ENCODE measurements at places on chromosomes 3 and 15.
A peak's percentile ranks its signal among the peaks of the same experiment; 100 is the strongest.

DNA sequence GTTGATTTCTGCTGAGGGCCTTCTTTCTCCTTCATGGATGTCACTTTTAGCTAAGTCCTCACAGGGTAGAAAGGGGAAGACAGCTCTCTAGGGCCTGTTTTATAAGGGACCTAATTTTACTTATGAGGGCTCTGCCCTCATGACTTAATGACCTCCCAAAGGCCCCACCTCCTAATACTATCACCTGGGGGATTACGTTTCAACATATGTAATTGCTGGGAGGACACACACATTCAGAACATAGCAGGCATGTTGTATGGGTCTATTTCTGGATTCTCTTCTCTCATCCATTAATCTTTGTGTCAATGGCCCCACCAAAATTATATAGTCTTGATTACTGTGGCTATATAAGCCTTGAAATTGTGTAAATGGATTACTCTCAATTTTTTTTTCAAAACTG, 255.0 kb downstream of the CLSTN2 start:
- no peak for DNase-seq
- no peaks in the 10 kb centered on the region for H3K27me3 ChIP-seq
- H3K27ac ChIP-seq, result no peak overlapping the region
- H3K4me3 ChIP-seq, result no peak overlapping the region
- H3K36me3 ChIP-seq, result no peaks in the 10 kb centered on the region
- no peaks in the 10 kb centered on the region for H3K4me1 ChIP-seq

GRCh38 chr3:195563317-195563716, 20.2 kb upstream of the PPP1R2 start:
- H3K27me3 ChIP-seq, result peaks cover 3% of the 10 kb centered on the region
- H3K4me3 ChIP-seq, result no peak overlapping the region
- H3K27ac ChIP-seq, result no peak overlapping the region
- H3K36me3 ChIP-seq, result no peaks in the 10 kb centered on the region
- peaks cover 12% of the 10 kb centered on the region for H3K4me1 ChIP-seq

- peak overlapping the region; percentile 62 for H3K4me3 ChIP-seq
- H3K27me3 ChIP-seq, result no peaks in the 10 kb centered on the region
- H3K27ac ChIP-seq, result peak overlapping the region; percentile 79
- no peaks in the 10 kb centered on the region for H3K36me3 ChIP-seq
These were observed 35.5 kb upstream of the PLCL2 start for GRCh38 chr3:16849229-16849628.

GRCh38 chr15:46892621-46893160, 824.6 kb upstream of the SEMA6D start:
- no peaks in the 10 kb centered on the region for H3K27me3 ChIP-seq
- no peak for DNase-seq
- no peak overlapping the region for H3K4me3 ChIP-seq
- H3K27ac ChIP-seq, result no peak overlapping the region
- no peaks in the 10 kb centered on the region for H3K36me3 ChIP-seq
- no peaks in the 10 kb centered on the region for H3K4me1 ChIP-seq

- H3K4me3 ChIP-seq, result no peak overlapping the region
- no peak overlapping the region for H3K27ac ChIP-seq
- H3K27me3 ChIP-seq, result no peaks in the 10 kb centered on the region
- DNase-seq, result peak; percentile 12
- no peaks in the 10 kb centered on the region for H3K36me3 ChIP-seq
These were observed 23.5 kb downstream of the DNAH1 start for GRCh38 chr3:52339612-52340011.

GRCh38 chr3:125200731-125201139, 11.8 kb downstream of the SLC12A8 start:
- H3K4me1 ChIP-seq, result peaks cover 5% of the 10 kb centered on the region
- H3K36me3 ChIP-seq, result no peaks in the 10 kb centered on the region
- H3K4me3 ChIP-seq, result no peak overlapping the region
- DNase-seq, result no peak
- no peak overlapping the region for H3K27ac ChIP-seq

- no peaks in the 10 kb centered on the region for H3K36me3 ChIP-seq
- peaks cover 6% of the 10 kb centered on the region for H3K4me1 ChIP-seq
- H3K27me3 ChIP-seq, result peaks cover 4% of the 10 kb centered on the region
- H3K4me3 ChIP-seq, result no peak overlapping the region
These were observed 69.4 kb downstream of the MCF2L2 start for GRCh38 chr3:183359036-183359435.

- H3K4me1 ChIP-seq, result no peaks in the 10 kb centered on the region
- no peak overlapping the region for H3K27ac ChIP-seq
- no peaks in the 10 kb centered on the region for H3K27me3 ChIP-seq
- H3K36me3 ChIP-seq, result no peaks in the 10 kb centered on the region
- H3K4me3 ChIP-seq, result no peak overlapping the region
These were observed 289.4 kb upstream of the IGF1R start for GRCh38 chr15:98358971-98359370.

GRCh38 chr15:25844981-25845680, 18.0 kb downstream of the ATP10A start:
- H3K27me3 ChIP-seq, result peaks cover 4% of the 10 kb centered on the region
- H3K4me1 ChIP-seq, result peaks cover 80% of the 10 kb centered on the region
- no peak for DNase-seq
- peak overlapping the region; percentile 96 for H3K27ac ChIP-seq

- H3K27ac ChIP-seq, result no peak overlapping the region
- H3K4me3 ChIP-seq, result no peak overlapping the region
- no peaks in the 10 kb centered on the region for H3K4me1 ChIP-seq
- no peaks in the 10 kb centered on the region for H3K36me3 ChIP-seq
These were observed 23.5 kb upstream of the PAQR5 start for GRCh38 chr15:69275074-69275670.

DNA sequence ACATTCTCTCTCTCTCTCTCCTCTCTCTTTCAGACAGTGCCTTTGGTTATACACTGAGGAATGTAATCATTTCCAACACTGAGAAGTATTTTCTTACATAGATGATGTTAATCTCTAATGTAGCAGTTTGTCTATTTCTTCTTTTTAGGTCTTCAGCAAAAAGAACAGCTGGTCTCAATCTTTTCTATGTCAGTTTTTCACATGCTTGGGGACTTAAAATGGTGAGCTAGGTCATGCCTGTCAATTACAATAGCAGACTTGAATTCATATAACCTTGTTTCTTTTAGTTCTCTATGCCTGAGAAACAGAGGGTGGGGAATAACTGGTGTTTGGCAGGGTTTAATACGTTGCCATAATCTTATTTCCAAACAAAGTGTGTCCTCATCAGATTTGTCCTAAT, 786.2 kb downstream of the SQOR start:
- H3K27me3 ChIP-seq, result no peaks in the 10 kb centered on the region
- DNase-seq, result no peak
- no peak overlapping the region for H3K27ac ChIP-seq
- H3K4me3 ChIP-seq, result no peak overlapping the region
- H3K36me3 ChIP-seq, result no peaks in the 10 kb centered on the region
- H3K4me1 ChIP-seq, result no peaks in the 10 kb centered on the region

DNA sequence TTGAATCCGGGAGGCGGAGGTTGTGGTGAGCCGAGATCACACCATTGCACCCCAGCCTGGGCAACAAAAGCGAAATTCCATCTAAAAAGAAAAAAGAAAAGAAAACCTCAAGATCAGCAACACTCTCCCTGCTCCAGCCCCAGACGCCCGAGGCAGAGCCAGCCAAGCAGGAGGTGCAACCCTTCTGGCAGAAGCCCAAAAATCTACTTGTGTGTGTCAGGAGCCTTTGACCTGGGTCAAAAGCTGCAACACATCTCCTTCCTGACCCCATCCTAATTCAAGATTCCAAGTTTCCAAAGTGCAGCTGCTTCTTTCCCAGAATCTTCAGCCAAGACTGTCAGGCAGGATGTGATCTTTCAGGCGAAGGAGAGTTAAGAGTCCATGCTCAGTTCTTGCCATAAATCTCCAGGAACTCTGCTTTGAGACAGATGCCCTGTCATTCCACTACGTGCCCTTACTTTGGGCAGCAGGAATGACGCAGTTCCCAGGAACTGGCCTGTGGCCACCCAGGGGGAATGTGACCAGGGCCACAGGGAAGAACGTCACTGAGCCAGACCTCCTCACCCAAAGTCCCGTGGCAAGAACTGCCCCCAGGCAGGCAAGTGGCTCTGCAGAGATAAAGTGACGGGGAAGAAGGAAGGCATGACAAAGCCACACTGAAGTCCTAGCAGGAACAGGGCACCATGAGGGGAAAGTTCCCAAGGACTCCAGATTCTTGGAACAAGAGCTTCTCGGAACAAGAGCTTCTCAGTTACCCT, 39.4 kb downstream of the SH3BP5 start:
- no peak overlapping the region for H3K4me3 ChIP-seq
- no peak for DNase-seq
- H3K27ac ChIP-seq, result peak overlapping the region; percentile 18

DNA sequence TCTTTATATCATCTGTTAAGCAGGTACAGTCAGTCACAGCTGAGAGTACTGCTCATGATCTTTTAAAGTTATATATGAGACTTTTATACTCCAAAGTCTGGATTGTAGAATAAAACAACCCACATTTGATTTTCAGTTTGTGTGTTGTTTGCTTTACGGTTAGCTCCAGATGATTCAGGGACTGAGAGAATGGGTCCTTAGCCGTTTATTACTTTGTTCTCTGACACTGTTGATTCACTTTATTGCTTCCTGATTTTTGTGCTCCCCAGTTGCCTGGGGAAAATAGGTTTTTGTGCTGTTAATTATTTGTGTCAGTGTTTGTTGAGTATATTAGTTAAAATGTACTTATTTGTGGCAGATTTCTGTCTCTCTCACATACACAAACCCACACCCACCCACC, 8.6 kb upstream of the EBLN2 start:
- no peaks in the 10 kb centered on the region for H3K27me3 ChIP-seq
- H3K4me1 ChIP-seq, result peaks cover 14% of the 10 kb centered on the region
- peaks cover 15% of the 10 kb centered on the region for H3K36me3 ChIP-seq
- no peak overlapping the region for H3K4me3 ChIP-seq
- DNase-seq, result no peak

DNA sequence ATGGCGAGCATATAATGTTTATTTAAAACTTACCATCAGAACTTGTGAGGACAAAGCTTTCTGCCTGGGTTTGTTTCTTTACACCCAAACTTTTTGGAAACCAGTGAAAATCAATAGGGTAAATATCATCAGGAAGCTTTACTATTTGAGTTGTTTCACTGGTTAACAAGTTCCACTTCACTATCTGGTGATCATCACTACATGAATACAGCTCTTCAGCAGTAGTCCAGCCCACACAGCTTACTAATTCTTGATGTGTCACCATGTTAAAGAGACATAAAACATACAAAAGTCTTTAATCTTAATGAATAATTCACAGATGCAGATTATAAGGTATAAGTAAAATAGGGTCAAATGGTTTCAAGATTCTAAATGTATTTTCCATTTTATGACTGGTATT, 17.6 kb downstream of the IFT80 start:
- H3K27ac ChIP-seq, result no peak overlapping the region
- no peak for DNase-seq
- no peaks in the 10 kb centered on the region for H3K27me3 ChIP-seq
- H3K36me3 ChIP-seq, result peaks cover 10% of the 10 kb centered on the region
- H3K4me1 ChIP-seq, result peaks cover 1% of the 10 kb centered on the region

DNA sequence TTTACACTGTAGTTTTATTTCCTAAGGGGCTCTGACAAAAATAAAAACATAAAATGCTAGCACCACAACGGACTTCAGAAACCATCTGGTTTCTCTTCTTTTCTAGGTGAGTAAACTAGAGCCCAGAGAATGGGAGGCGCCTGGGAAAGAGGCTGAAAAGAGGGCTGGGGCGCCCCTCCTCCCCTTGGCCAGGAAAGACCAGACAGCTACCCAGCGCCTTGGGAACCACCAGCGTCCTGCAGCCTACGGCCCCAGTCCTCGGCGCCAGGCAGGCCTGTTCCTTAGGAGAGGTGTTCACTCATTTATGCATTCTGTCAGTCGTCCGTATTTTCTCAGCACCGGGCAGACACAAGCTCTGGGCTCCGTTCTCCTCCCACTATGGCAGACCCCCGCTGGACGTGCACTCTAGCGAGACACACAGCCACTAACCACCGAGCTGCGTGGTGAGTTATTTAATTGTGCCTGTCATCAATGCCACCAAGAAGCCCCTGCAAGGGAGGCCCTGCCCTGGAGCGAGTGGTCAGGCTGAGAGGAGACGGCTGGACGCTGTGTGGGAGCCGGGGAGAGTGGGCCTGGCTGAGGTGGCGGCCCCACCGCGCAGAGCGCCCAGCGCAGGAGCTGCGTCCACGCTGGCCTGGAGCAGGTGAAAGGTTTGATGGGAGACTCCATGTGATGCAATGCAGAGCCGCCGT, 294.4 kb downstream of the OCA2 start:
- peaks cover 2% of the 10 kb centered on the region for H3K27me3 ChIP-seq
- no peak for DNase-seq
- no peaks in the 10 kb centered on the region for H3K4me1 ChIP-seq
- H3K27ac ChIP-seq, result no peak overlapping the region
- H3K36me3 ChIP-seq, result no peaks in the 10 kb centered on the region
- no peak overlapping the region for H3K4me3 ChIP-seq

DNA sequence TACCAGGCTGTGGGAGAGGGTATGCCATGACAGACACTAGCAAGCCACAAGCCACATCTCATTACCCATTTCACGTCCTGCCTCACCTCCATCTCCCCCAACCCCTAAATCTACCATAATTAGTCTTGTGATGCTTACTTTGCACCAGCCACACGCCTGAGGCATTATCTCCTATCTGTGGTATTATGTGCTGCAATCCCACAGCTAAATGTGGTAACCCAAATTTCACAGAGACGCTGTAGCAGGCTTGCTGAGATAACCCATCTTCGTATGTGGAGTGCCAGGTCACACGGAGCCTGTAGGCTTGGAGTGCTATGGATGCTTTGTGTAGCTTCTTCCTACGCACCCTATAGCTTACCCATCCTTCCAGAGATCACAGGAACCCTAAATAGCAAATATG, 256.7 kb upstream of the KCNH8 start:
- DNase-seq, result peak; percentile 22
- H3K27ac ChIP-seq, result peak overlapping the region; percentile 52
- peaks cover 14% of the 10 kb centered on the region for H3K27me3 ChIP-seq
- peaks cover 26% of the 10 kb centered on the region for H3K4me1 ChIP-seq
- peak overlapping the region; percentile 19 for H3K4me3 ChIP-seq

DNA sequence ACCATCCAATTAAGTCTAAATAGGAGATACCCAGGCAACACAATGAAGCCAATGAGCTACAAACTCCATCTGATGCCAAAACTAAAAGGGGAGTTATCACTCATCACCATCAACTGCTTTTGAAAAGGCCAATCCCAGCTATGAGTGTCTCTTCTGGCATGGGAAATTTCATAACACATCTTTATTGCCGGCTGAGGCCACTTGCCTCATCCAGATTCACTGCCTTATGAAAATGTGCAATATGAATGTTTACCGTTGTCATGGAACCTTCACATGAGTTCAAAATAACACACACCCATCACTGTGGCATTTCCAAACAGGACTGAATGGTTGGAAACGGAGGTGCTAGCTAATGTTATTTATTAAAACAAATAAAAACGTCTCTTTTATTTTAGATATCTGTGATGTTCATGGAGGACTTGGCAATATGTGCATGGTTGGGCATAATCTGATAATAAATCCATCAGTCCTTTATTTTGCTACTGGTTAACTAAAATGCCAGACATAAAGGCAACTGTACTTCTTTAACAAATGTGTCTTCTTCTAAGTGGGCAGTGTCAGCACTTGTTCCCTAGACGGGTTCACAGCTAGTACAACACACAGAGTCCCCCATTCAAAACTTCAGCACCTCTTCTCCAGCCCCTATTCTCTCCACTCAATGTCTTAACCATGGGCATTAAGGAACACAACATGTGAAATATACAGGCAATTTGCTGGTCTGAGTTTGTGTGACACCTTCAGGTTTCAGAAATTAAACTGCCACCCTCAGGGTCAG, 143.9 kb downstream of the MAGI1 start:
- no peaks in the 10 kb centered on the region for H3K4me1 ChIP-seq
- no peaks in the 10 kb centered on the region for H3K36me3 ChIP-seq
- no peak overlapping the region for H3K27ac ChIP-seq
- no peaks in the 10 kb centered on the region for H3K27me3 ChIP-seq
- DNase-seq, result no peak
- H3K4me3 ChIP-seq, result no peak overlapping the region

- DNase-seq, result no peak
- H3K4me3 ChIP-seq, result no peak overlapping the region
- H3K36me3 ChIP-seq, result no peaks in the 10 kb centered on the region
These were observed 27.9 kb downstream of the CHCHD4 start for GRCh38 chr3:14096742-14097141.
